ENCODE measurements at places on chromosomes 5 and 9.

DNA sequence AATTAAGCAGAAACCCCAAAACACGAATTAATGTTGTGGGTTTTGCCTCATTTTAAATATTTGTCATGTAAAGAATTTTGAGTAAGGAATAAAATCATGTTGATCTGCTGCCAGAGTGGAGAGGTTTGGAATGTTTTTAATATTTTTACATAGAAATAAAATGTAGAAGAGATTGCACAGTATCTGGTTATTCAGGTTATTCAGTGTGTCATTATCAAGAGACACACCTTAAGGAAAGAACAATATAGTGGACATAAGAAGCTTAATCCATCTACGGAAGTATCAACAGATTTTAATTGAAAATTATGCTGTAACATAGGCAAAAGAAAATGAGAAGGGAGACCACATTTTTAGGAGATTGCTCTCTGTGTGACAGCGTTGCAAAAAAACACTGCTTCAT lies 410.4 kb downstream of the MED10 start:
- DNase-seq, result no peak

DNA sequence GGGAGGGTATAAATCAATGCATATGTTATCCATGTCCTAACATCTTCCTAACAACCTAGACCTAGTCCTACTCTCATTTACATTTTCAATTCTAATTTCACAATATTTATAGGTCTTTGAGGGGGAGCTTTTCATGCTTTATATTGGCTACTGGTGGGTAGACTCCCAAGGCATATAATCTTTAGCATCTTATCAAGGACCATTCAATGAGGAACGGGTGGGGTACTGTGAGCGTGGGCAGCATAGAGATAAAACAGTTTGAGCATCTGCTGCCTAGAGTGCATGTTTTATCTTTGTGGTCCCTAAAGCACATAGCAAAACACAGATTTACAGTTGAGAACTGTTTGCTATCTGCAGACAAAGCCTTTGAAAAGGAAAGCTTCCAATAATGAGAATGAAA lies 427.6 kb upstream of the WWC1 start:
- no peak for DNase-seq

- no peak for DNase-seq
Measured at GRCh38 chr5:10235350-10235749, 14.3 kb downstream of the ATPSCKMT start.

DNA sequence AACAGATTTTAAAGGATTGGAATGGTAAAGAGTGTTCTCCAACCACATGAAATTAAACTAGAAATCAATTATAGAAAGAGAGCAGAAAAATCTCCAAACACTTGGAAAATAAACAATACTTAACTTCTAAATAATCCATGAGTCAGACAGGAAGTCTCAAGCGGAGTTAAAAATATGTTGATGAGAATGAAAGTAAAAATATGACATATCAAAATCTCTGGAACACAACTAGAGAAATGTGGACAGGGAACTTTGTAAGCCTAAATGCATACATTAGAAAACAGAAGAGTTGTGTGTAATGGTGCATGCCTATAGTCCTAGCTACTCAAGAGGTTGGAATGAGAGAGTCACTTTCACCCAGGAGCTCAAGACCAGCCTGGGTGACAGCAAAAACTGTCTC lies 47.9 kb upstream of the ZNF618 start:
- no peak for DNase-seq

GRCh38 chr5:111262153-111262552 lies 38.0 kb downstream of the CAMK4 start:
- DNase-seq, result no peak

- DNase-seq, result no peak
Measured at GRCh38 chr9:88996921-88997235, 5.6 kb downstream of the S1PR3 start.

- no peak for DNase-seq
Measured at GRCh38 chr5:129173771-129174170, 79.2 kb downstream of the ISOC1 start.

DNA sequence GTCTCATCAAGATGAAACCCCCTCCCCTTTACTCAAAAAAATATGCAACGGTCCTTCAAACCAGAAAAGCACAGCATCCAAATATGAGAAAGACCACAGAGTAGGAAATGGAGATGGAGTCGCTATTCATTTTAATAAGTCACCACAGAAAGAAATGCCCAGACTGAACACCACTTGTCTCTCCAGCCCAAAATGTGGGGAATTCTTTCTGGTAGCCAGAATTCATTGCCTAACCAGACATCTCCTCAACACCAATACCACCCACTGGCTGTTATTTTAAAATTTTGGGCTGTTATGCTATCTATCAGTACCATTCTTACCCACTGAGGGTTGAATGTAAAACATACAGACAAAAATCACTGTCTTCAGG lies 100.1 kb downstream of the SUSD1 start:
- DNase-seq, result no peak

DNA sequence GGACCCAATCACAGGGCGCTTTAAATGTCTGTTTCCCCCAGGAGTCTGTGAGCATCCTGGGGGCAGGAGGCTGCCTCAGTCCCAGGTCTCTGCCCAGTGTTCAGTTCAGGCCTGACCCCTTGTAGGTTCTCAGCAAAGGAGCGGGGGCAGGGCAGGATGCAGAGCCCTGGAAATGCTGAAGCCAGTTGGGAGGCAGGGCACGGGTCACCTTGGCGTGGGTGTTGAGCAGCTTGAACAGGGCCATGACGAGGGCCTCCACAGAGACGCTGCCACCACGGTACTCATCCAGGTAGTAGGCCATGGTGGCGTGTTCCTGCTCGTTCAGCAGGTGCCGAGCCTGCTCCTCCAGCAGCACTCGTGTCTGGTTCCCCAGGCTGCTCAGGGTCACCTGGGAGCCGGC lies 36.3 kb upstream of the AKNA start:
- no peak for DNase-seq

DNA sequence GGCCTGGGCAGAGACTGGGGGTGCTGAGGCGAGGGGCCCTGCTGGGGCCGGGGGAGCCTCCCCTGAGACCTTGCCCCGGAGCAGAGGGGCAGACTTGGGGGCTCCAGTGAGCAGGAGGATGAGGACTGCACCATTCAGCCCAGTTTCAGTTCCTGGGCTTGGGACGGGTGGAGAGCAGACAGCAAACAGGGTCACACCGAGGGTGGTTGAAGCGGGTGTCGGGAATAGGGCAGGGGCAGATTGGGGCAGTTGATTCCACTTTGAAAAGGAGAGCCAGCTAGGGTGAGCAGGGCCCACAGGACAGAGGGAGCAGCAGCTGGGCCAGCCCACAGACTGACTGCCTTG lies 4.5 kb downstream of the GRK6 start:
- DNase-seq, result no peak

GRCh38 chr5:27963050-27963783 lies 924.8 kb upstream of the CDH9 start:
- no peak for DNase-seq

GRCh38 chr5:91443023-91443422 lies 59.9 kb upstream of the ARRDC3 start:
- no peak for DNase-seq
